ENCODE measurements at places on chromosomes 1 and 21.

DNA sequence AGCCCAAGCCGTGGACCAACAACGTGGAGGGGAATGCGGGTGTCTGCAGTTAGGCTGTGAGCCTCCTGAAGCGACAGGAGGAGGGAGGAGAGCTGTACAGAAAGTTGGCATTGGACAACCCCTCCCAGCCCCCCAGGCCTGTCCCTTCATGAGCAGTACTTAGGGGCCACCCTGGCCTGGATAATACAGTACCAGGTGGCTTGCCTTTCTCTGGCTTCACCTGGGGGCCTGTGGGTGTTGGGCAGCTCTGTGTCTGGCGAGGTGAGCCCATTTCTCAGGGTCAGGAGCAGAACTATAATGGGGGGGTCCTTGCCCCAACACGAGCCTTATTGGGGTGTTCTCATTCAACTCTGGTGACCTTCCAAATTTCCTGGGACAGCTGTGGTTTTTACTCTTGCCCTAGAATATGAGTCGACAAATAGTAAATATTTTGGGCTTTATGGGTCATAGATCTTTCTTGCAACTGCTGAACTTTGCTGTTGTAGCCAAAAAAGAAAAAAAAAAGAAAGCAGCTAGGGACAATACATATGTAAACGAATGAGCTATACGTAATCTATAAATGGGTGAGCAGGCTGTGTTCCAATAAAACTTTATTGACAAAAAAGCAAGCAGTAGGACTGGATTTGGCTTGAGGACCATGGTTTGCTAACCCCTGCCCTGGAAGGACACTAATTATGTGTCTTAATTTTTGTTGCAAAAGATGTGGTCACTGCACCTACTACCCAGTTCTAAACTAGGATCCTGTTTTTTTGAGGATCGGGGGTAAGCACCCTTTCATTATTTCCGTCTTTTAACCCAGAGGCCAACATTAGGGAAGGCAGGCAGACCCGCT is 11.4 kb downstream of the COQ8A start:
- no peak for DNase-seq

DNA sequence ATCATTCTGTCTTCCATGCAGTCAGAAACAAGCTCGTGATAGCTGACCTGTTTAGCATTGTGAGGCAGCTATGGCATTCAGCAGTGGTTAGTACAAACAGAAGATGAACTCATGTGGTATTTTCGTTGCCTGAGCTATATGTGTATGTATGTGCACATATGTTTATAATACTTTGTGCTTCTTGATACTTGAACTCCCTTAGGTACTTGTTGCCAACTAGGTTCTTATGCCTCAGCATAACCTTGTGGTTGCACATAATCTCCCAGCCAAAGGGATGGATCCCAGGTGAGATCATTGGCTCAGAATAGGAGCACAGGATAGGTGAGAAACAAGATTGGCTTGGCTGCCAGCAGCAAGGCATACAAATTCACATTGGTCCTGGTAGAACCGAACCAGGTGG is 86.1 kb downstream of the VPS26C start:
- DNase-seq = no peak

GRCh38 chr1:10646347-10646861 is 150.0 kb downstream of the CASZ1 start:
- no peak for DNase-seq

GRCh38 chr1:6587261-6588005 is 7.6 kb downstream of the ZBTB48 start:
- DNase-seq = no peak

DNA sequence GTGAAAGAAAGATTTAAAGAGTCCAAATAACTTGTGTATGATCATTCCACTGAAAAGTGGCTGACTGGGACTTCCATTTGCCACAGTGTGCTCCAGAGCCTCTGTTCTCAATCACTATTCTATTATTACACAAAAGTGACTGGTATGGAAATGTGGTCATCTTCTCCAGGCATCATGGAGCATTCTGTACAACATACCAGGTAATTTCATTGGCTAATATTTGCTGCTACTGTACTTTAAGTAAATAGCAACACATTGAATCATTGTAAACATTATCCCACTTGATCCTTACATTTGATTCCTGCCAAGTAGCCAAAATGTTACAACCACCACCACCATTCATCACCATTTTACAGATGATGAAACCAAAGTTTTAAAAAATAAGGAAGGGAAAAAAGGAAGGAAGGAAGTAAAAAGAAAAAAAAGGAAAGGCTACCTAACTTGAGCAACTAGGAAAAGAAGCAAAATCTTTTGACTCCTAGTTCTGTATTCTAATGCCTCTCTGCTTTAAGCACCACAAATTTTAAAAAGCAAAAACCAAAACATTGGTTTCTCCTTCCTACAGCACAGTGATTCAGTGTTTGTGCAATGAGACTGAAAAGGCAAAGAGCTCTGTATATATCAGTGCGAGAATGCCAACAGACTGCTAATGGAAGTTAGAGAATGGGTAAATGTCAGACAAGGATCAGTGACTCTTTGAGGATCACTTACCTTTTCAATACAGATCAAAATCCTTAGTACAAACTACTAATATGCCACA is 361.4 kb upstream of the PTBP2 start:
- DNase-seq = no peak

GRCh38 chr1:26083208-26083607 is 15.8 kb upstream of the TRIM63 start:
- no peak for DNase-seq

DNA sequence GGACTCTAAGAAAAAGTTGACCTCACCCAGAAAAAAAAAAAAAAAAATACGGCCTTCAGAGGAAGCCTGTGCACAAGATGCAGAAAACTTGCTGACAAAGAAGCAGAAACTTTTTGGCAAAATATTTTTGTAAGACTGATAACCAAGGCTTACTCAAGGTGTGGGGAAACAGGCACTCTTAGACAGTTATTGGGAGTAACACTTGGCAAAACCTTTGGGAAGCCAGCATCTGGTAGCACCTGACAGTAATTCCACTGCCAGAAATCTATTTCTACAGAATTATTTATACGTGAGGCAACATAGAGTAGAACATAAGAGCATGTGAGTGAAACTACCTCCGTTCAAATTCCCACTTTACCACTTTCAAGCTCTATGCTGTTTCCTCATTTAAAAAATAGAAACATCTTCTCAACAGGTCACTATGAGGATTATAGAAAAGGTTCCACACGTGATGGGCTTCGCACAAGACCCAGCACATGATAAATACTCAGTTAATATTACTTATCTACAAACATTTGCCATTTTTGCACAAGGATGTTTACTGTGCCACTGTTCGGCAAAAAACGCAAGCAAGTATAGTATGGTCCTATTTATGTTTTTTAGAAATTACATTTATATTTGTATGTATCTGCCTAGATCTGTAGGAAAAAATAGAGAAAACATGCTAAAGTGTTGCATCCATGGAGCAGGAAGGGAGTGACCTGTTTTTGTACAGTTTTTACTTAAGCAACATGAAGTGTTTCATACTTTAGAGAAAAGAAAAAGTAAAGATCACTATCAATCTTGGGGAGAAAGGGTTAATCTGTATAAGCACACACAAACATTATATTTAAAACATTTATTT is 22.2 kb downstream of the MRPL39 start:
- no peak for DNase-seq

GRCh38 chr21:45721671-45722070 is 78.1 kb downstream of the PCBP3 start:
- DNase-seq = no peak
